Activated CD4-positive, alpha-beta T cell treated with anti-CD3 and anti-CD28 coated beads for 1 hour (primary cell): ENCODE measurements at places on chromosomes 2 and 18.

- DNase-seq: no peak
Measured at GRCh38 chr18:57188851-57189557, 42.1 kb downstream of the BOD1L2 start.

DNA sequence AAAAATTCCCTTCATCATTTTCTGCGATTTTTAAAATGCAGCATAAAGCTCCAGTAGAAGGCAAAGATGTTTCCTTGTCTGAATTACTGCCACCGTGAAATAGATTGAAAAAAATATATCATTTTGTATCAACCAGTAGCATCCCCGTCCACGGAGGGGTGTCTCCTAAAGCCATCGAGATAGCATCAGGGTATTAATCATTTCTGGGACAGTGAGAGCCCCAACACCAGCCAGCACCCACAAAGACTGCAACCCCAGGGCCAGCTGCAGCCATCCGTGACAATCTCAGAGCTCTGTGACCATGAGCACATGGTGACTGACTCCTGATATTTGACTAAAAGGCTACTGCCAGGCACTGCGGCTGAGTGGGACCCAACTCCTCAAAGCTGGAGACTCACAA is 64.1 kb upstream of the SIX3 start:
- DNase-seq: no peak

DNA sequence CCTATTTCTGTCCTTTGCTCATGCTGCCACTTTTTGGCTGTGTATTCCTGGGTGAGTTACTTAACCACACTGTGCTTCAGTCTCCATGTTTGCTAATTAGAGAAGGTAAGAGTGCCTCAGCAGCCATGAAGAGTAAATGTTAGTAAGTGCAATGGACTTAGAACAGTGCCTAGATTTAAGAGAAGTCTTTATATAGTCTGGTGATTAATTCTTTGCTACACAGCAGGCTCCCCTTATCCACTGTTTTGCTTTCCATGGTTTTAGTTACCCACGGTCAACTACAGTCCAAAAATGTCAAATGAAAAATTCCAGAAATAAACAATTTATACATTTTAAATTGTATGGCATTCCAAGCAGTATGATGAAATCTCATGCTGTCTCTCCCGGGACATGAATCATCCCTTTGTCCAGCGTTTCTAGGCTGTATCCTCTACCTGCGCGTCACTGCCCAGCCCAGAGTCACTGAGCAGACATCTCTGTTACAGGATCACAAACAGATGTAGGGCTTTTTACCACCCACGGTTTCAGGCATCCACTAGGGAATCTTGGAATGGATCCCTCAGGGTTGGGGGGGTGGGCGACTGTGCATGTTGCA is 91.0 kb downstream of the CTIF start:
- DNase-seq: no peak

DNA sequence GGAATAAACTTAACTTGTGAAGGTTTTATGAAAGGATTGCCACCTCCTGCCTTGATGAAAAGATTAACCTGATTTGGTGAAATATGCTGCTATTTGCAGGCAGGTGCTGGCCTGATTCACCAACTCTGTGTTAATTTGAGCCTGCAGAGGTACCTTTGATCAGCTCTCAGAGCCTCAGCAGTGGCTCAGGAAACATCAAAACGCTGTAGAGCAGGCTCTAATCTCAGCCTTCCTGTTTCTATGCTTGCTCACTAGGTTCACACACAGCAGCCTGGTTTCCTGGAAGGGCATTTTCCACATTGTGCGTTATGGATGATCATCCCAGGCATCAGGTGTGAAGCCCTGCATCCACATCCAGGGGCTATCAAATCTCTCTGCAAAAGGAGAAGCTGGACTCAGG is 16.9 kb downstream of the TGIF1 start:
- no peak for DNase-seq

DNA sequence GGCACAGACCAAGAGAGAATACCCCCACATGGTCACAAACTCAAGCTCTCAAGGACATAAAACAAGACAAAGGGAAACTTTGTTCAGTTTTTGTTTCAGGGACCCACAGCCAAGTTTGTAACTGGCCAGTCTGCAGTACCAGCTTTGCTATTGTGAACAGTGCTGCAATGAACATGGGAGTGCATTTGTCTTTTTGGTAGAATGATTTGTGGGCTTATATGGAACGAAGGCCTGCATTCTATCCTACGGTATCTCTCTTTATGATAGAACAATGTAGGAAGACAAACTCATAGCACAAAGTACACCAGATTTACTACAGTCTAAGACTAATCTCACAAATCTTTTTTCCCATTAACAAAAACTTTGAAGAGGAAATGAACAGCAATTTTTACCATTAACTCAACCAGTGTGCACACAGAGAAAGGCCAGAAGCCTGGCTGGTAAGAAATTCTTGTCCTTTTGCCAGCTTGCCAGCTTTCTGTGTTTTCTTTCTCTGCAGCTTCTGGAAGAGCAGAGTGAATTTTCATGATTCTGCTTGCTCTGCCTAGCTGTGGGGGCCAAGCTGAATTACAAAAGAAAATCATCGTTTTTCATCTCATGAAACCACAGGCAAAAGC is 37.1 kb upstream of the FEZ2 start:
- DNase-seq: no peak

GRCh38 chr2:120546048-120546864 is 189.4 kb upstream of the GLI2 start:
- no peak for DNase-seq

- no peak for DNase-seq
Measured at GRCh38 chr2:172108587-172108930, 5.9 kb upstream of the DLX2 start.

GRCh38 chr2:202432776-202433175 is 56.6 kb downstream of the BMPR2 start:
- no peak for DNase-seq

DNA sequence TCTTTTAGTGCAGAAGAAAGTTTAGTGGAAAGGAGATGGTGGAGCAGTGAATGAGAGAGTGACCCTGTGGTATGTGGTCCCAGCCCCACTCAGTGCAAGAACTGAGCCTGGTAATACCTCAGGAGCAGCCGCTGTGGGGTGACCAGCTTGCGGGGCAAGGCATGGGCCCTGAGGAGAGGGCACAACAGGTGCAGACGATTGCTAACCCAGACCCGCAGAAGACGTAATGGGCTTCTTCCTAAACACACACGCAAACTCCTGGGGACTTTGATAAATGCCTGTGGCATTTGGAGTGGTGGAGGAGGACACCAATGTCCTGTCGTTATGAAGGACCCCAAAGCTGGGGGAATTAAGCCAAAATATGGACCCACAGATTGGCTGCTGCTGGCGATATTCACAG is 78.7 kb downstream of the GFPT1 start:
- DNase-seq: no peak

GRCh38 chr2:200422071-200422470 is 87.8 kb downstream of the KCTD18 start:
- DNase-seq: no peak

DNA sequence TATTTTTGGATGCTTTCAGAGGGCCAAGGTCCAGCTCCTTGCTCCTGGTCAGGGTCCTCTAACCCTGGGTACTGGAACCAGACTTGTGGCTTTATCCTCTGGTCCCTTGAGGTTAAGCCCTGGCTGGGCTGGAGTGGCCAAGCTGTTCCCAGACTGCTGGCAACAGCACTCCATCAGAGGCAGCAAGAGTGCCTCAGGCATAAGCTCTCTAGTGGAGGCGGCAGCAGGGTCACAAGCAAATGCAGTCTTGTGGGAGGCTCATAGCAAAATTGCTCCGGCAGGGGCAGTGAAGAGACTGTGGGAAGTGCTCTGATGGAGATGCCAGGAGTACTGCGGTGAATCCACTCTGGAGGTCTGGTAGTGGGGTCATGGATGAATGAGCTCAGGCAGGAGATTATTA is 128.9 kb upstream of the OTOS start:
- DNase-seq: no peak

- no peak for DNase-seq
Measured at GRCh38 chr18:45448871-45449270, 166.4 kb upstream of the SLC14A2 start.

DNA sequence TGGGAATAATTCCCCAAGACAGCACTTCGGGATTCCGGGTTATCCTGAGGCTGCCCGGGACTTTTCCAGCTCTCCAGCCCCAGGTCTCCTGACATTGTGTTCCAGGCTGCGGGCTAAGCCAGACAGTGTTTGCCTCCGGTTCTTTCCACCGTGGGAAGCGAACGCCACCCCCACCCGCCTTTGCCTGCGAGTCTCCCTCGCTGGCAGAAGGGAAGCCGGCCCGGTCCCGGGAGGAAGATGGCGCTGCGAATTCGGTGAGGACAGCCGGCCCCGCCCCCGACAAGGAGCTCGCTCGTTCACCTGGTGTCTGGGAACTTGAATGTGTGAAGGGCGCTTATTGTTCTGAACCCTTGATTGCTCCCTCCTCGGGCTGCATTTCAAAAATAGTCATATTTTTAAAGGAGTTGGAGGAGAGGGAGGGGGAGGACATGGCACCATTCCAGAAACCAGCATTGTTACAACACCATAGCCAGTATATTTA is 2.9 kb downstream of the LRATD1 start:
- DNase-seq: no peak

- DNase-seq: no peak
Measured at GRCh38 chr2:150374492-150374891, 113.0 kb downstream of the RND3 start.

- DNase-seq: no peak
Measured at GRCh38 chr2:212299943-212300342, 238.7 kb downstream of the ERBB4 start.

GRCh38 chr2:154901063-154901462 is 202.6 kb downstream of the KCNJ3 start:
- no peak for DNase-seq

- DNase-seq: no peak
Measured at GRCh38 chr2:159614534-159615366, 1.6 kb downstream of the BAZ2B start.

DNA sequence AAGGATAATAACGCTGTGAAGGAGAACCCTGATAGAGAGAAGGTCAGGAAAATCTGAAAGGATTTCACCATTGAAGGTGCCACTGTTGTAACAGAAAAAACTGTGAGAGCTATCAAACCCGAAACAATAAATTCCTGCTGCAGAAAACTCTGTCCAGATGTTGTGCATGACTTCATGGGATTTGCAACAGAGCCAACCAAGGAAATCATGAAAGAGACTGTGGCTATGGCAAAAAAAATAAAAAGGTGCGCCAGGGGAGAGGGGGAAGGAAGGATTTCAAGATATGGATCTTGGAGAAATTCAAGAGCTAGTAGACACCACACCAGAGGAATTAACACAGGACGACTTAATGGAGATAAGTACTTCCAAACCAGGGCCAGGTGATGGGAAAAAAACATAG is 88.0 kb downstream of the LDLRAD4 start:
- no peak for DNase-seq

DNA sequence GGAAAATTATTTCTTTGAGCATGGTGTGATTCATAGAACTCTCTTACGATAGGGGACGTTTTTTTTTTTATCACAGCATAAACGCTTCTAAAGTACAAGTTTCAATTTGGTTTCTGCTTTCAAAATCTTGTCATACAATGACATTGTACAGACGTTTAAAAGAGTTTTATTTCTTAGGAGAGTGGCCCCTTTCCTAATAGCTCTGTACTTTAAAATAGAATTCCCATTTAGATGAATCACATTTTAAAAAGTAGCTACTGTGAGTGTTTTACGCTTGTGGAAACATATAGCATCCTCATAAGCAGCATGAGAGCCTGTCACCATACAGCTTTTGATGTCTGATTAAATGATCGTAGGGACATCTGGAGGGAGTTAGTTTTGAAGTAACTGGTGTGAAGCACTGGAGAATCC is 510.9 kb downstream of the PARD3B start:
- DNase-seq: no peak

GRCh38 chr18:24014062-24014985 is at the start of gene TTC39C:
TSS of gene TTC39C (plus strand) at chr18:24014754. CDS start at chr18:24014872, 118 bp downstream.
- DNase-seq: peak; percentile 73

GRCh38 chr18:49751427-49752094 is 61.8 kb downstream of the ACAA2 start:
- no peak for DNase-seq

DNA sequence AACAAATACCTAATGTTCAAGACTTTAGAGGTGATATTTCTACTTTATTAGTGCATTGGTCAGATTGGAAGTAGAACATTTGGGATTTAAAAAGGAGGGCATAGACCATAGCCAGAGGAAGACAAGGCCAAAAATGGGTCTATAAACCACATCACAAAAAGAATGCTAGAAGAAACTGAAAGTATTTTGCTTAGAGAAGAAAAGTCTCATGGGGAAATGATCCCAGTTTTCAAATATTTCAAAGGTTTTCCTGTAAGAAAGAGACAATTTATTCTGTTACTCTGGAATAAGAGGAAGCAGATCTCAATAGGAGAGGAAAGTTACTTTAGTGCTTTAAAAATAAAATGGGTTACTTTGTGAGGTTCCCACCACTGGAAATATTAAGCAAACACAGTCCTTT is 341.4 kb downstream of the TNS1 start:
- DNase-seq: no peak

GRCh38 chr2:219245899-219246230 is 586 bp downstream of the STK16 start:
- no peak for DNase-seq

GRCh38 chr2:100405403-100406119 is 11.9 kb downstream of the CHST10 start:
- DNase-seq: no peak

DNA sequence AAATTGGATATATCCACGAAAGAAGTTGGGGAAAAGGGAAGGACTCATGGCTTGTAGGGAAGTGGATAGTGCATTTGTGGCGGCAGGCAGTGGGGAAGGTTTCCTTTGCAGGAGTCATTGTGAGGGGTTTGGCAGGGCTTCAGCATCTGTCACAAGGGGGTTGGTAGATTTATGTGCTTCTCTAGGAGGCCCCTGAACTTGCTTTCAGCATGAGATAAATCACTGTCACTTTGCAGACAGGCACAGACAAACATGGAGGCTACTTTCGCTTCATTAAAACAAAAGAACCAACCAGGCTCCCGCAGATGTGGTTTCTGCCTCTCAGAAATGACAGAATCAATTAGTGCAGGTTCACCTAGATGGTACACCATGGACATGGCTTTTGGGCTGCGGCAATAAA is 340.7 kb downstream of the TGIF1 start:
- DNase-seq: no peak

- no peak for DNase-seq
Measured at GRCh38 chr2:222613715-222614331, 42.1 kb downstream of the FARSB start.

GRCh38 chr2:29166242-29167039 is 51.2 kb downstream of the CLIP4 start:
- DNase-seq: no peak
